ENCODE measurements at places on chromosomes 7 and 10.

GRCh38 chr7:66737667-66738066, 2.9 kb upstream of the RABGEF1 start:
- no peak for DNase-seq

GRCh38 chr10:122671355-122671754, 28.3 kb downstream of the C10orf120 start:
- DNase-seq, result no peak

DNA sequence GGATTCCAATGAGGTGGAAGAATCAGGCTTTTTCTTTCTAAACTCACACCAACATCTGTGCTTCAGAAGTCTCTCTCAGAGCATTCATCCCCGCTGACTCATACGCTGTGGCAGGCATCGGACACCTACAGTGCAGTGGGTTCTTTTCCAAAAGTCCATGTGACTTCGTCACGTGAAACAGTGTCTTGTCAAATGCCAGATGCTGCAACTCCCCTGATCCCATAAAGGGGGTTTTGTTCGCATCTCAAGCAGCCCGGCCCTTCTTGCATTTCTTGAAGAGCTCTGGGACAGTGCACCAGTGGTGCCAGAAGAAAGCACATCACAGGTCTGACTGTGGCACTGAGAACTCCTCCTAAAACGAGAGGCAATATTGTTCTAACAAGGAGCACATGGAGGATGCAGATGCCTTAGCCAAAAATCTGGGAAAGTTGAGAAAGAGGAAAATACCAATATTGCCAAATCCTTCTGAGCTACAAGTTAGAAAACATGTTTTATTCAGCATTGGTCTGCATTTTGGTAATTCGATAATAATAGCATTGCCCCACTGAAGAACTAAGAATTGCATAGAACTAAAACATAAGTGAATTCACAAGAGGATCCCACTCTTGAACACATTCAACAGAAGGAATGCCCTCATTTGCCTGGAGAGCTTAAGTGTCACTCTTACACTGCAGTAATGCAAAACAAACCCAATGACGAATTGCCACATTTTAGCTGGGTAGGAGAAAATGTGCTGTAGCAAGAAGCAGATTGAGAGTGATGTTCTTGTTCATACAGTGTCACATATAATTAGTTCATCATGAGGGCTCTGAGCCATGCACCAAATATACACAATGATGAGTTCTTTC, 204.4 kb downstream of the CXCL12 start:
- no peak for DNase-seq

DNA sequence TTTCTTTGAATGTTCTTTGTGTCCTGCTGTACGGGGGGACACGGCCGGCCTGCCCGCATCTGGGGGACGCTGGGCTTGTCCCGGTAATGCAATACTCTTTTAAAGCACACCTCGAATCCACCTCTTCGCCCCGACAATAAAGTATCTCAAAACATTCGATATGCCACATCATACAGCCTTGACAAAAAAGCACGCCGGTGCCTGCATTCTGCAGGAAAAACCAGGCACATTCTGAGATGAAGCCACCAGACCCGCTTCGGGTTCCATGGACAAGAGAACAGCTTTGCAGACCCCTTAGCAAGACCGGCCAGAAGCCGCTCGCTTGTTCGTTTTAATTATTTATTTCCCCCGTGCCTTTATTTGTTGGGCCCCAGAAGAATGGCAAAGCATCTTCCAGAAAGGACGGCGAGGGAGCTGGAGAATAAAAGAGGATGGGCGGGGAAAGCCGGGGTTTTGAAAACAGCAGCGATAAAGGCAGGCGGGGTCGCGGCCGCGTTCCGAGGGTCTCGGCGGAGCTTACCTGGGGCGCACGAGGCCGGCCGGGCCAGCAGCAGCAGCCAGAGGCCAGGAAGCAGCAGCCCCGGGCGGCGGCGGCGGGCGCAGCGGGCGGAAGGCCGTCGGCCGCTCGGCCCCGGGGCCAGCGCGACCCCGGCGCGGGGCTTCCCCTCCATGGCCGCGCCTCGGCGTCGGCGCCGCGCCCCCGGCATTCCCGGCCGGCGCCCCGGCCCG, 462 bp downstream of the KIAA1549 start:
- no peak for DNase-seq

- no peak for DNase-seq
Measured at GRCh38 chr10:27695088-27695487, 50.5 kb downstream of the MKX start.

GRCh38 chr7:73829921-73830680, 695 bp upstream of the CLDN4 start:
- DNase-seq, result no peak

DNA sequence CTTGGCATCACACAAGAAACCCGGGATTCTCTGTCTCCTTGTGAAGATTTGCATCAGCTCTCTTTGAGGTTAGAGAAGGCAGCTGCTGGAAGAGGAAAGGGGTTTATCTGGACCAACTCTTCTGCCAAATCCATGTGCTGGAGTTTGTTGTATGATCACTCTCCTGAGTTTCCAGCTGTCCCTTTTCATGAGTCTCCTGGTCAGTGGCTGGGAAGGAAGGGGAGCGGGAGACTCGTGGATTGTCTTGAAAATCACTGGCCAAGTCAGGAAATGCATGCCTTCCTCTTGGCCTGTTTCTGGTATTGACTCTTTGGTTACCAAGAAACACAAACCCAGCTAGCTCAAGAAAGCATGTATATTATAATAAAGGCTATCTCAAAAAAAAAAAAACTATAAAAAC, 38.8 kb downstream of the TACR2 start:
- no peak for DNase-seq

DNA sequence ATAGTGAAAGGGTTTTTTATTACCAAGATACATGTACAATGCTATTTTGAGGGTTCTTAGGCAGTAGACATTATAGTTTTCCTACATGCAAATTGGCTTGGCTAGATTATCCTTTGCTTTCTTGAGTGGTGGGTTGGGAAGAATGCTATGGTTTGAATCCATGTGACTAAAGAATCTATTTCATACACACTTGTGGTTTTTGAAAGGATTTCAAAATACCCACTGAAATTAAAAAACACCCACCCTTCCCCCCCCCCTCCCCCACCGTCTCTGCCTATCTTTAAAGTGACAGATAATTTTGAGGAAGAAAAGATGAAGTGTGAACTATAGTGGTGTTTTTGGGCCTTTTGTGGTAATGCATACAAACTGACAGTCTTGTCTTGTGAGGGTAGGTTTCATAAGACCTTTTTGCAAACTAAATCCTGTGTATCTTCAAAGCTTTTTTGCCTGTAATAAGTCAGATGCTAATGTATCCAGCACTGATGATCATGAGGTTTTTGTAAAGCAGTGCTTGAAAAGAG, 90.9 kb downstream of the TPST1 start:
- DNase-seq, result no peak

- DNase-seq, result no peak
Measured at GRCh38 chr10:54666192-54666591, 134.8 kb downstream of the PCDH15 start.

GRCh38 chr10:84196083-84196482, 1.7 kb downstream of the CDHR1 start:
- no peak for DNase-seq

GRCh38 chr7:108486291-108486966, 30.2 kb upstream of the NRCAM start:
- no peak for DNase-seq

DNA sequence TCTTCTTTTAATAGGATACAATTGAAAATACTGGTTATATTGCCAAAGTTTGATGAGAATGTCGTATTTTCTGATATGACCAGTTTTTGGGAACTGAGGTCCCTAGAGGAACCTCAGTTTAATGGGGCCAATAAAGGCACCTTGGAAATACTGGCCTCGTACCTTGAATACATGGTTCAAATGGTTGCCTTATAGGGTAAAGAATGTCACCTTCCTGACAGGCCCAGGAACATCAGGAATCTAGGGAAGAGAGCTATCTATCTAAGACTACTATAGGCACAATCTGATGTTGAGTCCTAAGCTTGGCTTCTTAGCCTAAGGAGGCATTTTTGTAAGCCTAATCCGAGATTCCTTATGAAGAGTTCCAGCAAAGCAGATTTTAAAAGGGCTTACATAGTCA, 9.3 kb downstream of the SHTN1 start:
- no peak for DNase-seq

DNA sequence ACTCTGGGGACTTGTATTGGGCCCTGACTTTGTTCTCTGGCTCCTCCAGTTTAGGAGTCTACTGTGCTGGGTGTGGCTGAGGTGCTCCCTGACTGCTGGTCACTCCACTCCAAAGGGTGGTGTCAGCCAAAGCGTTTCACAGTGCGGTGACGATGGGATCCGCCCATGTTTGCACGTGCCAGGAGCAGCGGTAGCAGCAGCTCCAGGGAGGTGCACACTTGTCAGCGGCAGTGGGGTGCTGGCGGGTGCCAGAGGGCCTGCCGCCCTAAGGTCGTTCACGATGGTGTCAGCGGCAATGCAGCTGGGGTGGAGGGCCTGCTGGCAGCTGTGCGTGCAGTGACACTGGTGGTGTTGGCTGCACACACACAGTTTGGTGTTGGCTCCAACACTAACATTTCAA, 268.5 kb upstream of the AKR1E2 start:
- DNase-seq, result no peak

DNA sequence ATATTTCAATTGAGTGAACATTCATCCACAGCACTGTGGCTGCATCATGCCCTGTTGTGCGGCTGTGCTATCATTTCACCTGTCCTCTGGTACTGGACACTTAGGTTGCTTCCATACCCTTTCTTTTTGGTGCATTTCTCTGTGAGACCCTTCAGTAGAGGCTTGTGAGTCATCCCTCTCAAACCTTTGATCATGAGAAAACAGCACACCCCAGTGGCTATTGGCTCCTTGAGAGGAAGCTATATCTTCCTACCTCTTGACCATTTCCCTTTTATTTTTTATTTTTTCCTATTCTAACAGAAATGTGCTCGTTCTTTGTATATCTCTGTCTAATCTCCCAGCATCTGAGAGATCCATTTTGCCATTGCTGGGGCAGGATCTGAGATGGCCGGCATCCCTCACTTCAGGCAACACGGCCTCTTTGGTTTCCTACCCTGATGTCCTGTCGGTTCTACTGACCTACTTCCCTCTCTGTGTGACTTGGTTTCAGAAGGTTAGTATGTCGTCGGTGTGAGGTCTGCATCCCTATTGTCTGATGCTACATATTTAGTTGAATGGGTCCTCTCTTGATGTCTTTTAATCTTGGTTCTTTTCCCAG, 23.8 kb upstream of the PIK3AP1 start:
- DNase-seq, result no peak

DNA sequence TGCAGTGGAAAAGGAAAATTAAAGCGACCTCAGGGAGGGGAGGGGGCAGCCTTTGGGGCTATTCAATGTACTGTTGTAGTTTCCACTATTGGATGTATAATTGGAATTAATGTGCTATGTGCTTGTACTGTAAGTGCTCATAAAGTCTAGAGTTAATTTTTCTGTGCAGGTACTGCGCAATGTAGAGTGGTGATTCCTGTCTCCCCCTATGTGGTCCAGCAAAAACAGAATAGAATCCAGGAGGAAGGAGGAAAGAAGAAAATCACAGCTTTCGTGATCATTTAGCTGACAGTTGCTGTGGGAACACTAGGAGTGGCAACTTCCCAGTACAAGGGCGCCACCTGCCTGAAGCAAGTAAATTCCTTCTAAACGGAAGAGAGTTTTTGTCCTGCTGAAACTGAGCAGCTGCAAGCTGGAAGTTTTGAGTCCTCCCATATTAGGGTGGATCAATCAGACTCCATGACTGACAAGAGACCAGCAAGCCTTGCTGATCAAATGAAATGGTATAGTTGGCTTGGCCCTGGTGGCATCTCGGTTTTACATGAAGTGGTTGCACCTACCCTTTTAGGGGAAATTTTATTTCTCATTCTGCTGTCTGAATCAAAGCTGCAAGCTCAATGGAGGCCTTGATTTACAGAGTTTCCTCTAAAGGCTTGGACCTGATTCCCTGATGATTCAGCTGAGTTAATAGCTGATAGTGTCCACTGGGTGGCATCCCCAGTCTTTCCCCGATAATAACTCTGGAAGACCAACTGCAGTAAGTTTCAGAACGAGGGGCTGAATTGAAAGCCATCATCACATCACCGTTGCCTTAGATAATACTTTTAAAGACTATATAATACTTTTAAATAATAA, 299.8 kb downstream of the HGF start:
- peak; percentile 33 for DNase-seq

DNA sequence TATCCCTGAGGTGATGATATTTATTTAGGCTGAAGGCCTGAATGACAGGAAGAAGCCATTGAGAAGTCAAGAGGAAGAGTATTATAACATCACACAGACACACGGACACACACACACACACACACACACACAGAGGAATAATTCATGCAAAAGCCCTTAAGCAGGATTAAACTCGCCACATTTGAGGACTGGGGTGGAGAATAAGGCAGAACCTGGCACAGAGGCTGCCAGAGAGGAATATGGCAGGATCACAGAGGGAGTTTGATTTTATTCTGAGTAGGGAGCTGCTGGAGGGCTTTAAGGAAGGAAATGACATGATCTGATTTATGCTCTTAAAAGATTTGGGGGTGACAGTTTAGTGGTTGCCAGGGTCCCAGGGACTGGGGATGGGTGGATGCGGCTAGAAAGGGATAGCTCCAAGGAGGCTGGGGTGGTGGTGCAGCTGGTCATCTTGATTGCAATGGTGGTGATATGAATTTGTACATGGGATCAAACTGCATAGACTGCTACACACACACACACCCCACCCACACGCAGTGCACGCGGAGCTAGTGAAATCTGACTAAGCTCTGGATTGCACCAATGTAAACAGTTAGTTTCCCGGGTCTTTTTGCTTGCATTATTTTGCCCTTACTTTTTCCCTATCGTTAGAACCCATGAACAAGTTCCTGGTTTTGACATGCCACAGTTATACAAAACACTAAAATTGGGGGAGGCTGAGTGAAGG, 11.2 kb downstream of the SMURF1 start:
- DNase-seq, result no peak

DNA sequence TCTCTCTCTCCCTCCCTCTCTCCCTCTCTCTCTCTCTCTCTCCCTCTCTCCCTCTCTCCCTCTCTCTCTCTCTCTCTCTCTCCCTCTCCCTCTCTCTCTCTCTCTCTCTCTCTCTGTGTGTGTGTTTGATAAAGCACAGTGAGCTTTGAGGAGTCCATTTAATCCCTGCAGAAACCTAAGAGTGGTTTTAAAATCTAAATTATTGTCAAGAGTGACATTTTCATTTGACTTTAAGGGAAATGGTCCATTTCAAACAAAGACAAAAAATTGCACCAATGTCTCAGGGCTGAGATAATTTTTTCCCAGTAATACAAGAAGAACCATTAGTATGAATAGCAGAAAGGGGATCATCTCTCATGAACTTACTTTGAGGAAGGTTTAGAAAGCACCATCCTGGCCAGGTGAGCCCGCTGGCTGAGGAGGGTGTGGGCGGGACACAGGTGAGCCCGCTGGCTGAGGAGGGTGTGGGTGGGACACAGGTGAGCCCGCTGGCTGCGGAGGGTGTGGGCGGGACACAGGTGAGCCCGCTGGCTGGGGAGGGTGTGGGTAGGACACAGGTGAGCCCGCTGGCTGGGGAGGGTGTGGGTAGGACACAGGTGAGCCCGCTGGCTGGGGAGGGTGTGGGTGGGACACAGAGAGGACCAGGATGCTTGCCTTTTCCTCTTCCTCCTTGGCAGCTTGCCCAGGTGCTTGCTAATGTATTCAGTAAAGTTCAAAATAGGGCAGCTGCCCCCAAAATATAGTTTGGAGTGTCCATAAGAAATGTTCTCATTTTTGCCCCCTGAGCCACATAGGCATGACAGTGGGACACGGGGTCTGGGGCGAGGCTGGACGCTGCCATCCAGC, 125.0 kb downstream of the DNAJB6 start:
- DNase-seq, result no peak

- no peak for DNase-seq
Measured at GRCh38 chr7:147400221-147400689, 1190.3 kb upstream of the C7orf33 start.

GRCh38 chr7:6147627-6148026, 116.5 kb downstream of the ANKRD61 start:
- no peak for DNase-seq

Measured in NCI-H2029 treated with DMSO at 0.1 percent for 48 hours (cell line).